ENCODE measurements at places on chromosomes 11 and 22. TPM values are rescaled to one million over a fixed set of nuclear protein-coding genes. Genes with fewer than 3 reads are reported as not detected.

The ANKRD13D gene
- 22.0 TPM for polyA plus RNA-seq

The ST14 gene
- not detected for polyA plus RNA-seq

The BTBD18 gene
- 0.22 TPM for polyA plus RNA-seq

The GLYATL2 gene
- 0.13 TPM for polyA plus RNA-seq

The TMEM25 gene
- polyA plus RNA-seq = 7.5 TPM

The SMIM38 gene
- 0.63 TPM for polyA plus RNA-seq

The GRM5 gene
- polyA plus RNA-seq = not detected

The PLA2G3 gene
- polyA plus RNA-seq = not detected

The RBFOX2 gene
- 0.22 TPM for polyA plus RNA-seq

The MMP11 gene
- 0.20 TPM for polyA plus RNA-seq

The VSIG10L2 gene
- polyA plus RNA-seq = 0.04 TPM

The POTEH gene
- polyA plus RNA-seq = 0.08 TPM

The LGR4 gene
- polyA plus RNA-seq = not detected

The TRPM5 gene
- not detected for polyA plus RNA-seq

The CLCF1 gene
- polyA plus RNA-seq = 0.23 TPM

The C1QTNF4 gene
- polyA plus RNA-seq = not detected

The MMP8 gene
- polyA plus RNA-seq = not detected

The CALCA gene
- not detected for polyA plus RNA-seq

The XRRA1 gene
- 7.8 TPM for polyA plus RNA-seq

The IL17REL gene
- not detected for polyA plus RNA-seq

The STK33 gene
- 24.3 TPM for polyA plus RNA-seq

The HORMAD2 gene
- not detected for polyA plus RNA-seq

The CYTH4 gene
- polyA plus RNA-seq = 12.4 TPM

The SYT7 gene
- not detected for polyA plus RNA-seq

The C22orf42 gene
- not detected for polyA plus RNA-seq

The SMC1B gene
- not detected for polyA plus RNA-seq

The NPTXR gene
- polyA plus RNA-seq = 0.06 TPM

The KDM4D gene
- 2.6 TPM for polyA plus RNA-seq

The BAD gene
- 60.5 TPM for polyA plus RNA-seq

The OR51B4 gene
- not detected for polyA plus RNA-seq

The MS4A4A gene
- polyA plus RNA-seq = 0.53 TPM

The LIF gene
- 0.88 TPM for polyA plus RNA-seq

The CLP1 gene
- 35.0 TPM for polyA plus RNA-seq

All from GM12878 (cell line).